ENCODE measurements at places on chromosomes 12 and 14.

- no peak for DNase-seq
These were observed 309.6 kb downstream of the TMTC2 start for GRCh38 chr12:82996168-82996812.

DNA sequence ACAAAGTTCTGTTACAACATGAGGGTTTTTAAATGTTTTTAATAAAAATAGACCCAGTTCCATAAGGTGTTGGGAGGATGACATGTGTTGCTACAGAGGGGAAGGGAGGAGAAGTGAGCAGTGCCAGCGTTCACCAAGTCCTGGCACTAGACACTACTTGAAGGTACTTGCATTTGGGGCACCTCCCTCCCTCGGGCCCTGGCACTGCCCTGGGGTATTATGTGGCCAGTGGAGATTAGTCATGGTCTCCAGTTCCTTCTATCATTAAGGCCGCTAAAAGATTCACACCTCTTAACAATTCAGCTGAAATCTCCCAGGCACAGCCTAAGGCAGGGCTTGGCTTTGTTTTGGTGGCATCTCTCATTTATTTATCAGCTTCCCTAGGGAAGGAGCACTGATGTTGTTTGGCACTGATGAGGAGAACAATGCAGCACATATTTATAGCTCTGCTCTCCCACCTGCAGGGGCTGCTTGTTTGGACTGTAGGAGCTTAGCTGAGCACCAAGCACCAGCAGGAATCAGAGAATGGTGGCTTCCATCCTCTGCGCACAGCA, 155.5 kb upstream of the NTF3 start:
- DNase-seq, result no peak

GRCh38 chr14:92726135-92726932, 22.1 kb downstream of the LGMN start:
- peak; percentile 94 for DNase-seq

DNA sequence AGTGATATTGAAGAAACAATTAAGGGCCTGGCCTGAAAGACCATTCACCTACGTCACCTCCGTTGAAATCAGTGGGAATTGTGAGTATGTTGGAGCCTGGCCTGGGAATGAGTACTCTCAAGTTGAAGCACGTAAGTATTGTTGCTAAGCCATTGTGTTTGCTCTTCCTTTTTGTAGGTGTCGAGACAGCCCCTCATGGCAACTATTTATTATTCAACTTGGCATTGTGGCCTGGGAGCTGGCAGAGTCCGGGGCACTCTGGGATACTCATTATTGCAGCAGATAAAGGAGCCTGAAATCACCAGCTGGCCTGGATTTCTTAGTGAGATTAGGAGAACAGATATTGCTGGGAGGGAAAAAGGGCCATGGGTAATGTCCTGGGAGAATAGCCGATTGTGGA, 147.4 kb downstream of the C12orf75 start:
- no peak for DNase-seq

GRCh38 chr14:70884595-70885342, 22.5 kb upstream of the PCNX1 start:
- DNase-seq, result no peak

DNA sequence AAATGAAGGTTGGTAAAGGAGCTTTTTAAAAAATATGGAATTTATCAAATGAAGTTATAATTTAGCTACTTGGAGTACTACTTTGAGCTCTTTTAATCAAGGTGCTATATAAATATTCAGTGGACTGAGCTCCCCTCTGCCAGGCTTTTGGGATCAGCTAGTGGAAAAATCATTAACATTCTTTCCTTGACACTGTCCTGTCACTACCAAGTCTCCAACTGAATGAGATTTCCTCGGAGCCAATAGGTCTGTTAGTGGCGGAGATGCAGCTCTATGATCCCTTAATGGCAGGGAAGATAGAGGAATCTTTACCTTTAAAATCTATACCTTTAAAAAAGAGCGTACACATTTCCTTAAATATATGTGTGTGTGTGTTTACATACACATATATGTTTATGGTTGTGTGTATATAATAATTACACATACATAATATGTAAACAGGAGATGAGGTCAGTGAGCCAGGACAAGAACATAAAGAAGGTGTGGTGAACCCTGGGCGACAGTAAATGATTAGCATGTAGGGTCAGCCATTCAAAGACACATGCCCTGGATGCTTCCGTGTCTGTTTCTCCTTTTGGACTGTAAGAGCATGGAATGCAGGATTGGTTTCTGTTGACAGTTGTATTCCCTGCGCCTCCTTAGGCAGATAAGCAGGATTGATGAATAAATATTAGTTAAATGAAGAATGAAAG, 47.7 kb upstream of the ATP2A2 start:
- DNase-seq, result no peak

- peak; percentile 77 for DNase-seq
These were observed 1.8 kb downstream of the SLC38A1 start for GRCh38 chr12:46266869-46267574.

GRCh38 chr14:100828031-100828769, 2.3 kb downstream of the MEG3 start:
- peak; percentile 68 for DNase-seq

GRCh38 chr12:132719141-132719953, 8.7 kb downstream of the PGAM5 start:
- no peak for DNase-seq

- DNase-seq, result peak; percentile 90
These were observed 12.4 kb upstream of the DPF3 start for GRCh38 chr14:72906316-72906715.

GRCh38 chr12:45477526-45477925, 252.0 kb upstream of the ARID2 start:
- peak; percentile 1 for DNase-seq

- no peak for DNase-seq
These were observed 146.6 kb downstream of the ASCL4 start for GRCh38 chr12:107921062-107921461.

DNA sequence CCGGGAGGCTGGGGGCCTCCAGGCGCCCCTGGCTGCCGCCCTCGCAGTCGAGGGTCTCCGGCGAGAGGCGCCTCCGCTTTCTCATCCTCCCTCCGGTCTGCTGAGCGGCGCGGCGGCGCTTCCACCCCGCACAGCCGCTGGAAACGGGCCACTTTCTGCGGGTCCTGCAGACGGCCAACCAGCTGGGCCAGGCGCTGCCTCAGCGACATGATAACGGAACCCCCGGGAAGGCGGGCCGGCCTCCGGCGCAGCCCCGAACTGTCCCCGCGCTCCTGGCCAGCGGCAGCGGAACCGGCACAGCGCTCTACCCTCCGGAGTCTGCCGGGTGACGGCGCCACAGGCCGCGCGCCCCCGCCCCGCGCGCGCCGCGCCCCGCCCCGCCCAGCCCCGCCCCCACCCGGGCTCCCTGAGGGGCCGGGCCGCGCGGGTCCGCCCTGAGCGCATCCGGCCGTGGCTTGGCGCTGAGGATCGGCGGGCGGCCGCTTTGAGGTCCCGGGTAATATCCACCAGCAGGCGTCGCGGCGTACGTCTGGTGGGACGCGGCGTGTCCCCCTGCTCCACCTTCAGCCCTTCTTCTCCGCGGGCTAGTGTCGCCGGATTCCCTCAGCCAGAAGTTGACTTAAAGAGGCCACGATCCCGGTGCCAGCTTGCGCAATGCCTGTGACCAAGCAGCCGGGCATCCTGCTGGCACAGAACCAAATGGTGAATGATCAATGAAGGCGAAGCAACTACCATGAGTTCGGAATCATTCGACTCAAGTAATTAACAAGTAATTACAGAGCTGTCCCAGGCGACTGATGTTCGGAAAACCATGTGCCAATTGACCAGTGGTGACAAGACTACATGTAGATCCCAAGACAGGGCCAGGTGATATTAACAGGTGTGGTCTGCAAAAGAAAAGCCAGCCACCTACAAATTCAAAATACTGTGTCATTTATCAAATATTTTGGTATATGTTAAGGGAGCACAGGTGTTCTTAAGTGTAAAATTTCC, at the start of gene SGPP1:
Gene SGPP1, minus strand, starts transcription at position 330 of the 993 bp plus-strand sequence. Its CDS starts 121 bp downstream, at position 209.
- peak; percentile 79 for DNase-seq

DNA sequence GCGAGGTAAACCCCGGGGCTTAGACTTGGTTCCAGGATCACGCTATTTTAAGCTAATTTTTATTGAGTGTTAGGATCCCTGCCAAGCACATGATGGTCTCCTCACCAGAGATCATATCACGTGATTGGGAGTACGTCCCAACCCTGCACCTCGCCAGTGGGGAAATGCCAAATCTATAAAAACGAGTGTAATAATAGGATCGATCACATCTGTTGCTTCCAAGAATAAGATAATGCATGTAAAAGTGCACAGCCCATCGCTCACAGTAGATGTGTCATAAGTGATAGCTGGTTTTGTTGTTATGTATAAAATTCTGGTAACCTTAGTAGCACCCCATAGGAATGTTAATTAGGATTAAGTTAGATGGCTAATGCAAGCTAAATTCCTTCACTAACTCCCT, 581.0 kb upstream of the TMEM132C start:
- DNase-seq, result peak; percentile 48

DNA sequence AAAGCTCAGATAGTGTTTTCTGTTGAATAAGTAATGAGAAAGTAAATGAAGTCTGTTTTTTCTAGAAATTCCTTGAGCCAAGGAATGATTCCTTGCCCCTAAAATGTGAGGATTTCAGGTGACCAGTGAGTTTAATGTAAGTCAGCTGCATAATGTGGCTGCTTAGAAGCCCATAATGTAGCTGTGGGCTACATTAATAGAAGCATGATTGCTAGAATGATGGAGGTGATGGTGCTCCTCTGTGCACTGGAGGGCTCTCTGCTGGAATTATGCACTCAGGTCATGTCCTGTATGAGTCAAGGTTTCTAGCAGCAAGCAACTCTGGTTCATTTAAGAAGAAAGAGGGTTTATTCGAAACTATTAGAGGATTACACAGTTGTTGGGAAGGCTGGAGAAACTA, 19.6 kb upstream of the PWP1 start:
- no peak for DNase-seq

All from EH (cell line).